ENCODE measurements at places on chromosomes 1 and 21.

GRCh38 chr1:117375327-117375726, 8.1 kb downstream of the MAN1A2 start:
- DNase-seq, result no peak

DNA sequence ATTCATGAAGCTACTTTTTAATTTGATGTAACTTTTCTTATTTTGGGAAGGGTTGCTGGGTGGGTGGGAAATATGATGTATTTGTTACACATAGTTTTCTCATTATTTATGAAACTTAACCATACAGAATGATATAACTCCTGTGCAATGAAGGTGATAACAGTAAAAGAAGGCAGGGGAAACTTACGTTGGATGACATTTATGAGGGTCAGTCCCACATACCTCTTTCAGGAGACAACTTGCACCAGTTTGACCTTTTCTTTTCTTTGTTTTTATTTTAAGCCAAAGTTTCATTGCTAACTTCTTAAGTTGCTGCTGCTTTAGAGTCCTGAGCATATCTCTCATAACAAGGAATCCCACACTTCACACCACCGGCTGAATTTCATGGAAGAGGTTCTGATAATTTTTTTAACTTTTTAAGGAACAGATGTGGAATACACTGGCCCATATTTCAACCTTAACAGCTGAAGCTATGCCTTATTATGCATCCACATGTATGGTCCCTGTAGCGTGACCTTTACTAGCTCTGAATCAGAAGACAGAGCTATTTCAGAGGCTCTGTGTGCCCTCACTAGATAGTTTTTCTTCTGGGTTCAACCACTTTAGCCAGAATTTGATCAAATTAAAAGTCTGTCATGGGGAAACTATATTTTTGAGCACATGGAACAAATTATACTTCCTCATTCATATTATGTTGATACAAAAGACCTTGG, 28.0 kb upstream of the KIAA1614 start:
- no peak for DNase-seq

GRCh38 chr21:38312822-38313221, 56.0 kb downstream of the KCNJ15 start:
- no peak for DNase-seq

DNA sequence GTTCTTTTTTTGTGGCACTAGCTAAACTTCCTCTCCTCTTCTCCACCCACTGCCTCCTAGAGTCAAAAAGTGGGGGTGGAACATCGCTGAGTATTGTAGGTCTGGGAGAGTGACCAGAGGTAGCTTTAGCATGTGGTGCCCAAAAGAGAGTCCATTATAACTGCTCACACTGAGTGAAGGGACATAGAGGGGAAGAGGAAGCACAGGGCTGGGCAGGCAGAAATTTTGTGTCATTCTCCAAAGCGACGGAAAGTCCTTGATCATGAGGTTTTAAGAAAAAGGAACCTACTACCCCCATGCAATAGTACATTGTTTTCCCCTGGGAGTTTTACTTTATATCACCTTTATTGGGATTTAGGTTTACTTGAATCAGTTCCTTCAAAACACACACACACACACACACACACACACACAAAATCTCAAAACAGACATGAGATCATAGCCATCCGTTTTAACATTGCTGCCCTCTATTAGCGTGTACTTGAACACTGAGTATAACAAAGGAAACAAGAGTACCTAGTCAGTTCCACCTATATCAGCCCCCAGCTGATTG, 4.1 kb downstream of the CD84 start:
- no peak for DNase-seq
